Tibial nerve (tissue), 4 donors: ENCODE measurements at places on chromosomes 3 and 15. TPM values are rescaled to one million over a fixed set of nuclear protein-coding genes. Genes with fewer than 3 reads are reported as not detected.

CD96 gene
- under 0.01 TPM for total RNA-seq

IL17RC gene
- total RNA-seq: 68.4 TPM

ATXN7 gene
- total RNA-seq: 42.9 TPM

PP2D1 gene
- not detected for total RNA-seq

ARRDC4 gene
- total RNA-seq: 57.6 TPM

MOBP gene
- total RNA-seq: 0.87 TPM

- H3K4me3 ChIP-seq: no peak overlapping the region
- no peaks in the 10 kb centered on the region for H3K27me3 ChIP-seq
- no peak for DNase-seq
- H3K4me1 ChIP-seq: no peaks in the 10 kb centered on the region
Measured at GRCh38 chr3:14344351-14344750, 58.1 kb upstream of the SLC6A6 start.

DNA sequence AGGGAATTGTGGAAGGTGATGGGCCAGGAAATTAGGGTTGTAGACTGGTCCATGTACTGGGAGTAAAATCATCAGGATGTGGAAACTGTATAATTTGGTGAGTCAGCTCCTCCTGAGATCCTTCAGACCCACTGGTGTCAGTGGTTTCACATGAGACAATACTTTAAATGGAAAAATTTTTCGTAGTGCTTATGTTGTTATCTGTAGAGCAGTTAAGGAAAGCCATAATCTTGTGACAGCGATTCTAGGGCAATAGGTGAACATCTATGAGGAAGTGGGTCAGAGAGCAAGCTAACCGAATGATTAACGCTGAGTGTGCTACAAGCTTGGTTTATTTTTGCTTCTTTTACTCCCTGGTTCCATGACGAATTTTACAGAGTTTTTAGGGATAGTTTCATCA lies 200.6 kb downstream of the CADM2 start:
- H3K4me3 ChIP-seq: no peak overlapping the region
- no peak overlapping the region for H3K27ac ChIP-seq
- no peaks in the 10 kb centered on the region for H3K36me3 ChIP-seq
- no peaks in the 10 kb centered on the region for H3K4me1 ChIP-seq

DNA sequence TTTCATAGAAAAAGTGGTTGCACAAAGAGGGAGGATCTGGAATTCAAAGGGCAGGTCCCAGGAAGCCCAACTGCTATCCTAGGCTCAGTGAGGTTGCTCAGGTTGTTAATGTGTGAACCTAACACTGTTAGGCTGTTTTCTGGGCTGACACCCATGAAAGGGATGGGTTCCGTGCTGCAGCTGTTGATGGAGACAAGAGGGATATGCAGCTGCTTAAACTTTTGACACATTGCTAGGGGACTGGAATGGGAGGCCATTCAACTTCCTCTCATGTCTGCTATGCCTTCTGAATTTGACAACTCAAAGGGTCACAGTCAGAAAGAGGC lies 198.0 kb upstream of the NR2E3 start:
- H3K27me3 ChIP-seq: no peaks in the 10 kb centered on the region
- DNase-seq: no peak
- no peak overlapping the region for H3K27ac ChIP-seq
- no peak overlapping the region for H3K4me3 ChIP-seq

GRCh38 chr3:146832857-146833458 lies 227.8 kb upstream of the PLSCR5 start:
- H3K4me3 ChIP-seq: no peak overlapping the region
- no peaks in the 10 kb centered on the region for H3K36me3 ChIP-seq
- H3K27me3 ChIP-seq: no peaks in the 10 kb centered on the region
- H3K27ac ChIP-seq: no peak overlapping the region

- DNase-seq: no peak
- H3K27ac ChIP-seq: no peak overlapping the region
- no peaks in the 10 kb centered on the region for H3K4me1 ChIP-seq
- no peaks in the 10 kb centered on the region for H3K27me3 ChIP-seq
- H3K4me3 ChIP-seq: peak overlapping the region; percentile 22
Measured at GRCh38 chr3:16897254-16897926, 12.6 kb downstream of the PLCL2 start.

DNA sequence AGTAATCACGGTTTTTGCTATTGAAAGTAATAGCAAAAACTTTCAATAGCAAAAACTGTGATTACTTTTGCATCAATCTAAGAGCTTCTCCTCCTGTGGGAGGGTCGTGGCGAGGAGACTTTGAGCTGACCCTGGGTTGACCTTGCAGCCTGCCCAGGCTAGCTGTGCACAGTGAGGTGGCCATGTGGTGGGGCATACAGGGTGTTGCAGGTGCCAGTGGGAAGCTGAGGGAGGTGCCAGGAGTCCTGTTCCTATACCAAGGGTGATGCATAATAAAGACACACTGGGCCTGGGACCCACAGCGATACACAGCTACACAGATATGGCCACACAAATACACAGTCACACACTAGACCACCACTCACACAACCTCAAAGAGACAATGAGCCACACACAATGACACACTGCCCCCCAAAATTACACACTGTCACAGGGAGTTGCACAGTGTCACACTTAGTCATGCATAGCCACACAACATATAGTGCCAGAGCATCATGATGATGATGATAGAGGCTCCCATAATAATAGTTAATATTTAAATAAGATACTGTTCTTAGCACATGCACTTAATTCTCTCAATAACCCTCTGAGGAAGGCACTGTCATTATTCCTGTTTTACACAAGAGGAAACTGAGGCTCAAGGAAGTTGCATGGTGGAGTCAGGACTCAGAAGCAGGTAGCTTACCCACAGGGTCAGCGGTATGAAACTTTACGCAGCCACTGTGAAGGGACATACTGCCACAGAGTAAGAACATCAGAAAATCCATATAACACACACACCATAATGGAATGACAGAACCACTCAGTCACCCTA lies 6.3 kb downstream of the PLCD1 start:
- H3K4me3 ChIP-seq: no peak overlapping the region
- peaks cover 13% of the 10 kb centered on the region for H3K4me1 ChIP-seq
- no peak for DNase-seq
- H3K27ac ChIP-seq: peak overlapping the region; percentile 99

DNA sequence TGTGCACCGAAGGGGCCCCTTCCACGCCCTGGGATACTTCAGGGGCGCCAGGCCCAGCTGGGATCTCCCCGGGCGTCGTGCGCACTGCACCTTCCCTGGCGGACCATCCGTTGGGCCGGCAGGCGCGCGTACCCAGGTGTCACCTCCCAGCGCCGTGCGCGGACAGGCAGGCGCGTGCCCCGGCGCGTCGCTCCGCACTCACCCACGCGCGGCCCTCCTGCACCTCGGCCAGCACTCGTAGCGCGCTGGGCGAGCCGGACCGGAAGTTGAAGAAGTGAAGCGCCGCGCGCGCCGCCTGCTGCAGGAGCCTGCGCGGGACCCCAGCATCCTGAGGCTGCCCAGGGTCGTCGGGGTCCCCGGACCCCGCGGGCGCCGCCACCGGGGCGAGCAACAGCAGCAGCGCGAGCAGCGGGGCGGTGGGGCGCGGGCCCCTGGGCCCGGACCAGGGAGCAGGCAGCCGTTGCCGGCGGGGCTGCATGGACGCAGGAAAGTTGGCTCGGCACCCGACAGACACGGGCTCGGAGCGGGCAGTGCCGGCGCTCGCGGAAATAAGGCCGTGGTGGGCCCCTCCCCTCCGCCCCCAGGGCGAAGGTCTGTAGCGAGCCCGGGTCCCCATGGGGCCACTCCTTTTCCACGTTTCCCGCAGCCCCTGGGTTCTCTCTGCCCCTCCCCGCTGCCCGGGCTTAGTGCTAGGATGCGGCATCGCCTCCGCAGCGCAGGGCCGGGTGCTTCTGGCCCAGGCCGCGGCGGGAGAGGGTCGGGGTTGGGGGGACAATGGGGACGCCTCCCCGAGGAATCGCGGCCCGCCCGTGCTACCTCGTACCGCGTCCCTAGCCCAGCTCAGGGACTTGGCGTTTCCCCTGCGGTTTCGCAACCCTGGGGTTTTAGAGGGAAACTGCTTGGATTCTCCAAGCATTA lies at the start of gene RARRES1:
TSS of gene RARRES1 (minus strand) at position 520 of the 918 bp plus-strand sequence. CDS start at position 478, 42 bp downstream.
- H3K36me3 ChIP-seq: peaks cover 35% of the 10 kb centered on the region
- H3K4me1 ChIP-seq: peaks cover 21% of the 10 kb centered on the region
- H3K27me3 ChIP-seq: no peaks in the 10 kb centered on the region
- peak within 1 kb of the TSS; percentile 66 for H3K4me3 ChIP-seq

DNA sequence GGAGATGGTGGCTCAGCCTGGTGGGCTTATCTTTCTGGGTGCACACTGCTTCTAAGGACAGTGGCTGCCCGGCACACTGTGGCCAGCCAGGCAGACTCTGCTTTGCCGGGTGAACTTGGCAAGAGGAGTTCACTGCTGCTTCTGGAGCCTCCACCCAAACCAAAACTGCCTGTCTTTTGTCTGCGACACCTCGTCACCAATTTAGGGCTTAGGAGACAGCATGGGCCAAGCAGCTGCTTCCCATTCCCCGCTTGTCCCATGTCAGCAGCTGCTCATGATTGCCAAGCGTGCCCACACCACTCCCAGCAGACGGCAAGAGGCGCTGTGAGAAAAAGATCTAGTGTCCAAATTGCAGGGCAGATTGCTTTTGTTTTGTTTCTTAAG lies 57.3 kb downstream of the LSM3 start:
- no peak overlapping the region for H3K4me3 ChIP-seq
- no peak for DNase-seq
- peak overlapping the region; percentile 72 for H3K27ac ChIP-seq
- H3K36me3 ChIP-seq: no peaks in the 10 kb centered on the region
- no peaks in the 10 kb centered on the region for H3K27me3 ChIP-seq

GRCh38 chr3:171846597-171846996 lies 3.4 kb downstream of the TMEM212 start:
- no peaks in the 10 kb centered on the region for H3K27me3 ChIP-seq
- no peak overlapping the region for H3K4me3 ChIP-seq
- H3K36me3 ChIP-seq: no peaks in the 10 kb centered on the region
- no peak overlapping the region for H3K27ac ChIP-seq
- no peaks in the 10 kb centered on the region for H3K4me1 ChIP-seq

DNA sequence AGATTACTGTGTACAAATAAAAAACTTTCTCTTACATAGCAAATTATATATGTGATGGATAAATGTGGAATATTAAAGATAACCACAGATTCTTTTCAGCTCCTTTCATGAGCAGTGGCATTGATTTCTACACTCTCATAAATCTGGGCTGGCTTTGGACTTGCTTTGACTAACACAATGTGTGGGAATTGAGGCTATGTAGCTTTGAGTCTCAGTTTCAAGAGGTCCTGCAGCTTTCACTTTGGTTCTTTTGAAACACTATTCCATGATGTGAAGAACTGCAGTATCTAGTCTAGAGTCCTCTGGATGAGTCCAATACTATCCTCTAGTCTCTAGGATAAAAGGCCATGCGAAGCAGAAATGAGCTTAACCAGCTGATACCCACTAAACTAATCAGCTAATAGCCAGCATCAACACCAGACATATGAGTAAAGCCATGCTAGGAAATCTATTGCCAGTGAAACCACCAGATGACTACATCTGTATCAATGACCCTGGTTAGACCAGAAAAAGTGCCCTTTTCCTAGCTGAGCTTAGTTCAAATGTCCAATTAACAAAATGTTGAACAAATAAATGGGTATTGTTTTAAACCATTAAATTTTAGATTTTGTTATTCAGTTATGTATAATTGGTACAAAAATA lies 274.9 kb upstream of the ZPLD1 start:
- no peaks in the 10 kb centered on the region for H3K36me3 ChIP-seq
- H3K4me1 ChIP-seq: no peaks in the 10 kb centered on the region
- H3K27ac ChIP-seq: no peak overlapping the region

DNA sequence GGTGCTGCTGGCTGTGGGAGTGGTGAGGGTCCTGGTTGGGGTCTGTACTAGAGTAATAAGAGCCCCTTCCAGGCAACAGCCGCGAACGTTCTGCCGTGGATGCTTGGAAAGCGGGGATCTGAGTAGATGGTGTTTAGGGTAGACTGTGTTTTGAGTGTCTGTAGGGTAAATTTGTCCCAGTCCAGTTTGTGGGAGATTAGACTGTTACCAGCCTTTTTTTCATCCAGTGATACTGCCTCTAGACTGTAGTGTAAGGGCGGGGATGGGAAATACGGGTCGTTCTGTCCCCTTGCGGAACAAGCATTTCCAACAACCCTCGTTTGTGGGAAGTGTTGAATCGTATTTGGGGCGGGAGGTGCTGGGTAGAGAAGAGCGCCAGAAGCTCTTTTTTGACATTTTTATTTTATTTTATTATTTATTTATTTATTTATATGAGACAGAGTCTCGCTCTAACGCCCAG lies 424 bp downstream of the HAUS2 start:
- H3K36me3 ChIP-seq: peaks cover 19% of the 10 kb centered on the region
- H3K4me1 ChIP-seq: peaks cover 38% of the 10 kb centered on the region
- no peaks in the 10 kb centered on the region for H3K27me3 ChIP-seq
- peak overlapping the region; percentile 96 for H3K4me3 ChIP-seq
- H3K27ac ChIP-seq: peak overlapping the region; percentile 94

DNA sequence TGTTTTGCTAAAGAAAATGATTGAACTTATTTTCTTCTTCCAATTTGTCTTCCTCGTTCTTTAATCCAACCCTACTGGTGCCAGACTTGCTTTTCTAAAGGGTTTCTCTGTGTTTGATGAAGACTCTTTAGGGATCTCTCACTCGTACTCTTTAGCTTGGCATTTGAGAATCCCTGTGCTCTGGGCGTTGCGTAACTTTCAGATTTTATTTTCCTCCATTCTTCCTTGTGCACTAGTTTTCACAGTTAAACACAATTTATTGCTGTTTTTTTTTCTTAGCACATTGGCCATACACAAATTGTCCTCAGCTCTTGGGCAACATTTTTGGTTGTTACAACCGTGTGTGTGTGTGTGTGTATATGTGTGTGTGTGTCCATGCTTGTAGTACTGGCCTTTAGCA lies 95.8 kb upstream of the ADAMTSL3 start:
- H3K27ac ChIP-seq: no peak overlapping the region
- no peak for DNase-seq
- H3K36me3 ChIP-seq: no peaks in the 10 kb centered on the region
- no peaks in the 10 kb centered on the region for H3K27me3 ChIP-seq
- H3K4me3 ChIP-seq: no peak overlapping the region
- no peaks in the 10 kb centered on the region for H3K4me1 ChIP-seq
